Adipocyte (in vitro differentiated cells): ENCODE measurements at places on chromosomes 6 and 20.
A peak's percentile ranks its signal among the peaks of the same experiment; 100 is the strongest.

DNA sequence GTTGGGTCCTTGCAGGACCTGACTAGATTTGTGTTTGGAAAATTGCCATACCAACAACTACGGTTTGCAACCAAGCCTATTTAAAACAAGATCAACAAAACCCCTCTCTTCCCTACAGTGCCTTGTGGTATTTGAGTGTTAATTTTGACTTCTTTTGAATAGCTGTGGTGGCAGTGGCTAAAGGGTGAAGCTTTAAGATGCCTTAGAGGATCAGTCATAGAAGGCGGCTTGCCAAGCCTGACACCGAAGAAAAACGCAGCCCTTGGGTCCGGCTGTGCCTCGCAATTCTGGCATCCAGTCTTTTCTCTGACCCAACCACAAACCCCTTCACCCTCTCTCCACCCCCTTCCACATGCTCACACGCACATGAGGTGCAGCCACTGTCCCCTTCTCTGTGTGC, 32.6 kb downstream of the BMP6 start:
- peak; percentile 73 for DNase-seq

- no peak for DNase-seq
Measured at GRCh38 chr6:4814212-4814611, 38.0 kb downstream of the CDYL start.

DNA sequence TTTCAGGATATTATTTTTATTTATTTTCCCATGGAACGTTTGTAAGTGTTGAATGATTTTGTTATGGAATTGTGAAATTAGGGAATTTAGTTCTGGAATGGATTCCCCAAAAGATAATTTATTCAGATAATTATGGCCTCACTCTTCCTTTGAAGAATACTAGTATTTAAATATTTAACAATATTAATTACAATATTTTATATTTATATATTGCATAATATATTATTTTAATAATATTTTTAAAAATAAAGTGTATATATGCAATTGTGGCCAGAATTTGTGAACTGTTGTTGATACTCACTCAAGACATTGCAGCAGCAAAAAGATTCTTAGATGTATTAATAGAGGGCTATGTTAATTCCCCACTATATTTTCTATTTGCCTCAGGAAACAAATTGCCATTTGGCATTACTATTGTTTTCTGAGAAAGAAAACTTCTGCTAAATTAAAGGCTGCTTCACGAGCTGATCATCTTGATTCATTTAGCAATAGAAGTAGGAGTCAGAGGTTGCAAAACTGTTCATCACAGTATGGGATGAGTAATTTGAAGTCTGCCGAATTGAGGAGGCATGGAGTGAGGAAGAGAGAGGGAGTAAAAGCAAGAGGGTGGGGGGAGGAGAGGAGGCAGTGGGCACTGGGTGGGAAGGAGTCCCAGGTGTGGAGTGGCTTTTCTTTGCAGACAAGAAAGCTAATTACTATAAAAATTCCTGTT, 729.2 kb downstream of the DHX35 start:
- DNase-seq, result no peak

DNA sequence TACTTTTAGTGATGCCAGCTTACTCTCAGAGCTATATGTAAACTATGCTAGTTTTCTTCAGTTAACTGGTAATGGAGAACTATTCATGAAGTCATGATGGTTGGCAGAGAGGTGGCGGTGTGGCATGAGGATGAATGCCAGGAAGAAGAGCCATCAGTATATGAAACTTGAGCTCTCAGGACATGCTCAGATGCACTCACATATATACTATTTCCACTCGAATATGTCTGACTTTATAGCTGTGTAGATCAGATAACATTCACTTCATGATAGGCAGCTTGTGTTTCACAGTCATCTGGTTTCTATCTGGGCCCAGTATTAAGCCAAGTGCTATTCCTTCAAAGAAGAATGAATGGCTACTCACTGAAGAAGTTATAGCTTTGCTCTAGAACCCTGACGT, 46.2 kb upstream of the CEP85L start:
- peak; percentile 54 for DNase-seq

DNA sequence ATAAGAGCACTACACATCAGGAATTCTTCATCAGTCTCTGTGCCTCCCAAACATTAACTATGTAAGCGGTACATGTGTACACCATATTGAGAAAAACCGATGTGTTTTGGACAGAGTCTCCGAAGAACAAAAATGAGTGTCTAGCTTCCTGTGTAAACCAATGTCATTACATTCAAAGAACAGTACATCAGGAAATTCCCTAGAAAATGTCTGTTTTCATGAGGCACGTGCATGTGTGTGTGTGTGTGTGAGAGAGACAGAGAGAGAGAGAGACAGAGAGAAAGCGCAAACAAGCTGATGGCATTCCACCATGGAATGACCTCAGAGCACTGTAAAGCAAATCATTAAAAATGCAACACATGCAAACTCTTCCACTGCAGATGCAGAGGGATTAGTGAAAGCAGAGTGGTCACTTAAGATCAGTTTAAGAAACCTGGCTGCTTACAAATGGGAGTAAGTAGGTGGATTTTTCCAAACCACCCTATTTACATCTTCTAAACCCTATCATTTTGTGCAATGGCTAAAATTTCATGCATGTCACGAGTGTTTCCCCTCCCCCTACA, 133.9 kb downstream of the HIVEP2 start:
- peak; percentile 28 for DNase-seq

- DNase-seq, result no peak
Measured at GRCh38 chr6:147159536-147160374, 44.5 kb upstream of the STXBP5 start.

DNA sequence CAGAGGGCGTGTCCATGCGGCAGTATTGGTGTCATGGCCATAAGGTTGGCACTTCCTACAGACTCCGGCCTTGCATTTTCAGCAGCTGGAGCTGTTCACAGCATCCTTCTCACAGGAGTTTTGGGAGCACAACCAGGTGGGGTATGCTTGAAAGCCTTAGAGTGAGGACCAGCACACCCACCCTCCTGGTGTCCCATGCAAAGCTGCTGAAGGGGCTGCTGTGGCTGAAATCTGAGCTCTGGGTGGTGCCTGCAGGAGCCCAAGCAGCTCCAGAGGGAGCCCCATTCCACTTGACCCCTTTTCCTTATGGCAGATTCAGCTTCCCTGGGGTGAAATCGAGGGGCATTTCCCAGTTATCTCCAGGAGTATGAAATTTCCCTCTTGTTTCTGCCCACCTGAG, 74.0 kb upstream of the BHLHE23 start:
- DNase-seq, result no peak

- peak; percentile 87 for DNase-seq
Measured at GRCh38 chr20:58870293-58871014, 17.9 kb downstream of the GNAS start.

DNA sequence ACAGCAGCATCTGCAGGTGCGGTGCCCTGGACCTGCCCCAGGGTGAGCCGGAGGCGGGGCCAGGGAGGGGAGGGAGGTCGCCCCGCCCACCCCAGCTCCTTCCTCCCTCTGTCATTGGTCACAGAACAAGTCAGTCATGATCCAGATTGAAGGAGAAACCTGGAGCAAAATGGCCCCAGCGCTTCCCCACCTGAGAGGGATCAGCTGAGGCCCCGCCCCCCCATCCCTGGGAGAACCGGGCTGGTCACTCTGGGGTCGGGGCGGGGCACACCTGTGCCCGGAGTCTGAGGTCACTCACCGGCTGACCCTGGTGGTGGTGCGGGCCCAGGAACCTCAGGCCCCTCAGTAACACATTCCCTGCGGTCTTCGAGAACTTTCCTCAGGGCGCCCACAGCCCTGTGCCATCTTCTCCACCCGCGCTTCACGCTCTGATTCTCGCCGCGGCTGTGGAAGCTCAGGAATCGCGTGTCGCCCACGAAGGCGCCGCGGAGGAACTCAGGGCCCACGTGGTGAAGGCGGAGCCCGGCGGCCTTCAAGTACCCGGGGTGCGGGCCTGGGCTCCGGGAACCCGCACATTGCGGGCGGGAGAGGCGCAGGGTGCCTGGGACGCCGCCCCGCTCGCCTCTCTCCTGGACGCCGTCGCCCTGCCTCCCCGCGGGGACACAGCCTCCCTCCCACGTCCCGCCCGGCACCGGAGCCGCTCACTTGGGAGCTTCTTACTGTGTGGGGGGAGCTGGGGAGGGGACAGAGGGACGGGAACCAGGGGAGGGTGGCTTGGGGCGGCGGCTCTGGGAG, 36.4 kb upstream of the HLA-C start:
- no peak for DNase-seq

DNA sequence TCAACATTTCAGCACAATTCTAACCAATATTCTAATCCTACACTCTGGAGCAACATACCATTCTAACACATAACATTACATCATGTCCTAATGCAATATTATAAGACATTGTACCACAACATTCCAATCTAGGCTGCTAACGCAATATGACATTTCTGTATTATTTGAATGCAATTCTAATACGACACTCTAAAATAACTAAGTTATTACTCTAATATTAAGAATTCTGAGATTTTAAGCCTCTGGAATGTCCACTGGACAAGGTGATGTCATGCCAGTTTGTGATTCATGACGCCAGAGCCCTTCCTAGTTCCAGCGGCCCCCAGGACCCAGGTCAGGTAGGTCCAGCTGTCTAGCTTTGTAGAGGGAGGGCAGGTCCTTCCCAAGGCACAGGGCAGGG, 69.7 kb upstream of the SIRPA start:
- DNase-seq, result peak; percentile 74

DNA sequence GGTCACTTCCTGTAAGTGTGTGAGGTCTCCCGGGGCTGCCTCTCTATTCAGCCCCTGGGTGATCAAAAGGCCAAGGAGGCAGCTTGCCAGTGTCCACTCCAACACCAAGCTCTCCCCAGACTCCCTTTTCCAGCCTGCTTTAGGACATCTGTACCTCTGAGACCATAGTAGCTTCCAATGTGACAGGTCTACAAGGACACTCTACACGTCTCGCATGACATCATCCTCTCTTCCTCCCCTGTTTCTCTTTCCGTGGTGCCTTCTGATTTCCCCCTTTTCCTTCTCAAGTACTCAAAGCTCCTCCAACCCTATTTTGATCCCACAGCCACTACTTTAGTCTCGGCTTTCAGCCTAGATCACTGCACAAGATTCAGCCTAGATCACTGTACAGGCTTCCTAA, 26.4 kb downstream of the HLA-F start:
- no peak for DNase-seq

DNA sequence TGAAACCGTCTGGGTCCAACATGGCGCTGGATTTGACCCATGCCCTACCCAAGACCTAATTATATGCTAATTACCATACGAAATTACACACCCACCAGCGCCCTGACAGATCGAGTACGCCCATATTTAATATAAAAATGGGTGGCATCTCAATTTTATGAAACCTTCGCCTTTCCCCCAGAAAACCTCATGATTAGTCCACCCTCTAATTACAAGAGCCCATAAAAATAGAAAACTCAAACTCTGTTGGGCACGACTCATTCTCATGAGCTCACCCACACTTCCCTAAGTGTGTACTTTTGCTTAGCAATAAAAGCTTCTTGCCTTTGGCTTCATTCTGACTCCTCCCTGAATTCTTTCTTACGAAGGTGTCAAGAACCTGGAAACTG, 136.4 kb downstream of the OR2B2 start:
- DNase-seq, result no peak

GRCh38 chr6:57303931-57304681, 13.3 kb upstream of the PRIM2 start:
- peak; percentile 84 for DNase-seq

GRCh38 chr6:56772737-56773184, 130.1 kb upstream of the DST start:
- peak; percentile 71 for DNase-seq

DNA sequence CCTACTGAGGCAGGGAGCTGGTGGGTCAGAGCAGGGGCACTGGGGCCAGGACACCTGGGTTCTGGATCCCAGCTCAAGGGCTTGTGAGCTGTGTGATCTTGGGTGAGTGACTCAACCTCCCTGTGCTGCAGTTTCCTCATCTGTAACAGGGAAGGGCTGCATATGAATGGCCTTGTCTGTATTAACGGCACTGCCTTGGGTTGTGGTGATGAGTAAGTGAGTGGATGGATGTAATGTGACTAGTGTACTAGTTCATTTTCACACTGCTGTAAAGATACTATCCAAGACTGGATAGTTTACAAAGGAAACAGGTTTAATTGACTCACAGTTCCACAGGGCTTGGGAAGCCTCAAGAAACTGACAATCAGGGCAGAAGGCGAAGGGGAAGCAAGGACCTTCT, 233.5 kb downstream of the TAF4 start:
- no peak for DNase-seq

- no peak for DNase-seq
Measured at GRCh38 chr6:132235596-132236280, 165.5 kb downstream of the MOXD1 start.

DNA sequence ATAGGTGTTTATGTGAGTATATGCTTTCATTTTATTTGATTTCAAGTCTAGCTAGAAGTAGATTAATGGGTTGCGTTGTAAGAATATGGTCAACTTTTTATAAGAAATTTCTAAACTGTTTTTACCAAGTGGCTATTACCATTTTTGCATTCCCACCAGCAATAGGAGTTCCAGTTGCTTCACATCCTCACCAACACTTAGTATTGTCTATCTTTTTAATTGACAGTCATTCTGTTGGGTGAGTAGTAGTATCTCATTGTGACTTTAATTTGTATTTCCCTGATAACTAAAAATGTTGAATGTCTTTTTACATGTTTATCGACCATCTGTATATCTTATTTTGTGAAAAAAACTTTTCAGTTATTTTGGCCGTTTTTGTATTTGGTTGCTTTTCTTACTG, 135.3 kb downstream of the AKAP7 start:
- no peak for DNase-seq

- DNase-seq, result no peak
Measured at GRCh38 chr6:50711686-50712085, 1.6 kb upstream of the TFAP2D start.

- DNase-seq, result no peak
Measured at GRCh38 chr20:61055180-61056010, 196.7 kb upstream of the CDH4 start.

GRCh38 chr6:43878127-43878634, 108.2 kb downstream of the VEGFA start:
- DNase-seq, result no peak

- no peak for DNase-seq
Measured at GRCh38 chr6:137863091-137863797, 3.8 kb upstream of the TNFAIP3 start.

- no peak for DNase-seq
Measured at GRCh38 chr6:26328265-26328844, 36.6 kb upstream of the BTN3A2 start.

DNA sequence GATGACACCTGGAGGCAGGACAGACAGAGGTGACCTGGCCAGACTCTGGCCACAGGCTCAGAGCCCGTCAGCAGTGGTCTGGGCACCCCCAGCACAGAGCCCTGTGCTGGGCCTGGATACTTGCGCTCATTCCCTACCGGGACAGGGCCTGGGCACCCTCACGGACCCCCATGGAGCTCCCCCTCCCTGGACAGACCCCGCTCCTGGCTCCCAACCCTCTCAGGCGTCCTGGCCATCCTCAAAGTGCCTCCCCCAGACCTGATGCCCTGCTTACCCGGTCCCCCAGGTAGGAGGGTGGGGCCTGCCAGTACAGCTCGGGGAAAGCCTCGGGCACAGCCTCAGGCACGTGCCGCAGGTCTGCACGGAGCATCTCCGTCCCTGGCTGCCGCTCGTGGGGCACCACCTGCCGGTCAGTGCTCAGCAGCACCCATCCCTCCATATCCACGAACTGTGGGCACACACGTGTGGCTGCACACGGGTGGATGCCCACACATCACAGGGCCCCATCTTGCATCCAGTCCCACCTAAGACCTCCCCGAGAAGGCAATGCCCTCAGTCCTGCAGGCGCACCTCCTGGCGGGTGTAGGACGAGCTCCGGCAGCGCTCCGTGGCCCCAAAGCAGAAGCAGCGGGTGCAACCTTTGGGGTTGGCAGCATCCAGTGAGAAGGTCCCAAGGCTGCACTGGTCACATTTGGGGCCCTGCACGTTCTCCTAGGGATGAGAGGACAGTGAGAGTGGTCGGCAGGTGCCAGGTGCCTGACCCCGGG, 24.3 kb downstream of the ADRM1 start:
- no peak for DNase-seq
